ENCODE measurements at places on chromosomes 1 and 21.

DNA sequence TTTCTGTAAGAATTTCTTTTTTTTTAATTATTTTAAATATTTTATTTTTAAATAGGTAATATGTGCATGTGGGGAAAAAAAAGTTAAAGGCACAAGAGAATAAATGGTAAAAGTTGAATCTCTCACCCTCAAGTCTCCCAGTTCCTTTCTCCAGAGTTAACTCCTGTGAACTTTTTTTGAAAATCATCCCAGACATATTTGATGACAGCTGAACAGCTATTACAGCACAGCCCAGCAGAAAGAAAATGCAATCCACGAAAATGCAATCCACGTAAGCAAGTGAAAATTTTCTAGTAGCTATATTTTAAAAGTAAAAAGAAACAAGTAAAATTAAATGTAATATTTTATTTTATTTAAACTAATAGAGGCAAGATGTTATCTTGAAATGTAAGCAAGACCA lies 310.0 kb upstream of the RUNX1 start:
- DNase-seq, result no peak

- DNase-seq, result no peak
Measured at GRCh38 chr1:221718381-221719277, 23.3 kb downstream of the DUSP10 start.

GRCh38 chr1:8010080-8010664 lies 15.9 kb downstream of the ERRFI1 start:
- no peak for DNase-seq

- no peak for DNase-seq
Measured at GRCh38 chr21:41074396-41075184, 93.4 kb upstream of the BACE2 start.

- no peak for DNase-seq
Measured at GRCh38 chr21:29454179-29454578, 155.5 kb downstream of the BACH1 start.

DNA sequence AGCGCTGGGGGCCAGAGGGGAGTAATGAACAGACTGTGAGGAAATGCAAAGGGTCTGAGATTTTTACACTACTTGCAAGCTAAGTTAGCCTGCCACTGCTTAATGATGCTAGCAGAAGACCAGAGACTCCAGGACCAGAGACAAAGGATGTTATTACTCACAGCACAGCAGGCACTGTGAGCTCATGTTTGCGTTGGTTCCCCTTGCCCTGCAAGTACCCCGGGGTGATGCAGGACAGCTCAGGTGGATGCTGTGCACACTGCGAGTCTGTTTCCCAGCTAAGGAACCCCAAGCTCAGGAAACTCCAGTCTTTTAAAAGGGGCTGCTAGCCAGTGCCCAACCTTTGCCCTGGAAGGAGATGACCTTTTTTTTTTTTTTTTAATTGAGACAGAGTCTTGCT lies 1.2 kb downstream of the FHAD1 start:
- no peak for DNase-seq

GRCh38 chr1:221837896-221838295 lies 96.0 kb upstream of the DUSP10 start:
- DNase-seq, result no peak

DNA sequence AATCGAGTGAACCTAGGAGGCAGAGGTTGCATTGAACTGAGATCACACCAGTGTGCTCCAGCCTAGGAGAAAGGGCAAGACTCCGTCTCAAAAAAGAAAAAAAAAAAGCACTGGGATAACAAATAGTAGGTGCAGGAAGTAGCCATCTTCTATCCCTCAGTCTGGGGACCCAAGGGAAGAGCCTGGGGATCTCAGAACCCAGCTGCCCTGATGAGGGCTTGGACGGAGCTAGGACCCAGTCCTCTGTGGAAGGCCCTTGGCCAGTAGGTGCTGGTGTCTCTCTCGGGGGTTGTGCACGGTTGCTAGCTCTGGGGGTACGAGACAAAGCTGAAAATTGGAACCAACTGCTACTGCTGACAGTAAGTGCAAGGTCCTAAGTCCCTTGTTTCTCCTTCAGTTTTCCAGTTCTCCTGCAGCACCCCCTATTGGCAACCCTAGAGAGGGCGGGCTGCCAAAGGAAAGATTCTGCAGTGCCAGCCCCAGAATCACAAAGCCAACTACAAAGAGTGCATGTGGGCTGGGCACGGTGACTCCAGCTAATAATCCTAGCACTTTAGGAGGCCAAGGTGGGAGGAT lies 57.6 kb upstream of the KIF1B start:
- DNase-seq, result peak; percentile 88

GRCh38 chr1:231855926-231856325 lies 229.3 kb downstream of the DISC1 start:
- DNase-seq, result no peak

DNA sequence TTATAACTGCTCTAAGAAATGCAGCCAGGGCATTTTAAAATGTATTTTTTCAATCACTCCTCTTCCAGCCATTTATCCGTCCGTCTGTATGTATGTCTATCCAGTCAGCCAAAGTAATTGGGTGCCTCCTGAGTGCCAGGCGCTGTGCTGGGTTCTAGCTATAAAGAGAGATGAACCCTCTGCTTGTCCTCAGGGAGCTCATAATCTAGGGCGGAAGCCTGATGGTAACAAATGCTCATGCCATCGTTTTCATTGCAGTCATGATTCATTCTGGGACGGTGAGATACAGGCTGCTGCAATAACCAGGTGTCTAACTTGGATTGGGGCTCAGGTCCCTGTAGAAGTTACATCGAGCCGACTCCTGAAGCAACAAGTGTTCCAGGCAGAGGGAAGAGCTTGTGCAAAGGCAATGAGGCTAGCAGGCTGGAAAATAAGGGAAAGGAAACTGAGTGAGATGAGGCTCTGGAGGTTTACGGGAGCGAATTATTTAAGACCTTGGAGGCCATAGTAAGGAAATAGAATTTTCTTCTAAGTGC lies 11.6 kb downstream of the IFI6 start:
- DNase-seq, result no peak

GRCh38 chr1:117286145-117286544 lies 75.4 kb upstream of the VTCN1 start:
- no peak for DNase-seq

GRCh38 chr1:218852527-218852926 lies 321.2 kb upstream of the LYPLAL1 start:
- DNase-seq, result no peak

GRCh38 chr1:98232678-98233077 lies 311.8 kb upstream of the DPYD start:
- DNase-seq, result no peak

GRCh38 chr1:151062741-151063371 lies 2.7 kb downstream of the MLLT11 start:
- DNase-seq, result peak; percentile 52

- DNase-seq, result no peak
Measured at GRCh38 chr1:8810987-8811386, 6.5 kb downstream of the RERE start.

DNA sequence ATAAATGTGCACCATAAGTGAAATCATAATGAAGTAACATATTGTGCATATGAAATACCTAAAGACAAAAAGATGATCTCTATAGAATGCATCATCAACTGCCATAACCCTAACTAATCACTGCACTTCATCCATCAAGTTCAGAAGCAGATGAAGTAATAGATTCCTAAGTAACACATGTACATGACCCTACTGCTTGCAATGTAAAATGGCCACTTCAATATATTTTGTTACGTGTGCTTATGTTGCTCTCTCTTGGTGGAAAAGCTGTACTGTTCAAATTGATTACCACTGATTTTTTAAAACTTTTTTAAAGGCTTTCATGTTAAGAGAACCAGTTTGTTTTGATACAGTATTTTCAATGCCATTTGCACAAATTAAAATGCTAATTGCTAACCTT lies 141.8 kb downstream of the TTLL7 start:
- DNase-seq, result no peak

DNA sequence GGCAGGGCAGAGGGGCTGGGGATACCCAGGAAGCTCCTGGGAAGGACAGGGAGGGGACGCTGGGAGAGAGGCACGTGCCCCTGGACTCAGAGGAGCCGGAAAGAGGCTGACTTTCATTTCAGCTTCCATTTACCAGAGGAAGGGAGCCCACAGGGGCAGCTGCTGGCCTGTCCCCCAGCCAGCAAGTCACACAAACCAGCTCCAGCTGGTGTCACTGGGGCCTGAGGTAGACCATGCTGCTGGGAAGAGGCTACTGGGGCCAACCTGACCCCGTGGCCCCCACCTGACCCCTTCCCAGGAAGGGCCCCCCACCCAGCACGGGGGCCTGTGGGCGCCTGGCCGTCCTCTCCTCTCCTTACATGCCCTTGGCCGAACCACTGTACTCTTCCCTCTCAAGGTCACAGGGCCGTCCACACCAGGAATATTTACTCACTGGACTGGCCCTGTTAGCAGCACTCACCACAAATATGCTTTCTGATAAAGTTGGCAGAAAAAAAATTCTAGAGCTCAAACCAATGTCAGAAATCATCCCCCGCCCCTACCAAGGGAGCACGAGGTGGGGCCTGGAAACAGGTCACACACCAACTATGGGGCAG lies 110.5 kb downstream of the CASZ1 start:
- no peak for DNase-seq

GRCh38 chr1:174939775-174940545 lies 59.8 kb upstream of the CACYBP start:
- DNase-seq, result no peak

- DNase-seq, result no peak
Measured at GRCh38 chr21:43812139-43812821, 22.9 kb downstream of the RRP1 start.

DNA sequence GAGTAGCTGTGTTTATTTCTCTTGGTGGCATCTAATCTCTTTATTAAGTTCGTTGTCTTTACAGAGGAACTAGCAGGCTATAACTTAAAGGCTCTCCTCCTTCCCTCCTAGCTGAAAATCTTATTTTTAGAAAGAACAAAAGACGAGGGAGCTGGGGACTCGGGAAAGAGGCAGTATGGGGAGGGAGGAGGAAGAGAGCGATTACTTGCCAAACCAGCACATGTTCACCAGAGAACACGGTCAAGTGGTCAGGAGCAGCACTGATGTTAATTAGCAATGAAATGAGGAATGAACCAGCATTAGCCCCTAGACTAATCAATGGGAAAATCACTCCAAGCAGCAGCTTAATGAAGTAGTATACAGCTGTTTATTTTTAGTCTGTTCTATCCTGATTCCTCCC lies 171.3 kb upstream of the ESRRG start:
- no peak for DNase-seq

DNA sequence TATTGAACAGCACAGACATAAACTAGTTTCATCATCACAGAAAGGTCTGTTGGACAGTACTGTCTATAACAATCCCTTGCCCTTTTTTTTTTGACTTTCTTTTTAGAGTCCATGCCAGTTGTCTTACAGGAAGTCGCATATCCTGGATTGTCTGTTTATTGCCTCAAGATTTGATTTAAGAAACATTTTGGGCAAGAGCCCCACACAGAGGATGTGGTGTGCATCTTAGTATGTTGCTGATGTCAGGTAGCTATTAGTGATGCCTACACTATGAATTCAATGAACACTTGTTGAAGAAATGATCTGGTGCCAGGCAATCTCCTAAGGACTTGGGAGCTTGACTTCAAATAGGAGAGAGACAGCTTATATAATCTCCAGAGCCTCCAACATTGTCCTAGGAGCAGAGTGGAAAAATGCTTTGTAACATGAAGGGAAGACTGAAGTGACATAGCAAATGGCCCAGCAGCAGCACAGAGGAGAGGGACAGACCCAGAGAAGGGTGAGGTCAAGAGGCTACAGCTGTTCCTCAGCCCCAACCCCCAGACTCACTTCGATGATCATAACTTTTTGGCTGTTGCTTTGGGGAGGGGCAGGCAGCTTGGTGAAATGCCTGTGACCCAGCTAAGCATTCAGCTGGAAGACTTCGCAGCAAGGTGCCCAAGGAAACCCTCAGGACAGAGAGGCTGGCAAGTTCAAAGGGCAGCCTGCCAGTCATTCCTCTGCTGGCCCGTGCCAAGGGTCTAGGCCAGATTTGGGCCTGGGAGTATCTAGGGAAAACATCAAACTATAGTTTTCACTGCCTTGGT lies 7.5 kb upstream of the RAB29 start:
- no peak for DNase-seq

- DNase-seq, result no peak
Measured at GRCh38 chr1:229243638-229244037, 27.3 kb upstream of the RAB4A start.

DNA sequence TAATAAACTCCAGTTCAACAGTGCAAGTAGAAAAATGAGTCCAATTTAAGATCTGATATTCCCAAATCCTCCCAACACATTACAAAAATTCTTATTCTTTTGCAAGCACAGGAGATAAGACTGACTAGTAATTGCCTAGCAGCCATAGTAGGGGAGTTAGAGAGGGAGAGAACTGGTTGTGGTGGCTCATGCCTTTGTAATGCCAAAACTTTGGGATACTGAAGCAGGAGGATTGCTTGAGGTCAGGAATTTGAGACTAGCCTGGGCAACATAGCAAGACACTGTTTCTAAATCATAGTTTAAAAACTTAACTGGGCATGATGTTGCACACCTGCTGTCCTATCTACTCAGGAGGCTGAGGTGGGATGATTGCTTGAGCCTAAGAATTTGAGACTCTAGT lies 26.7 kb upstream of the PAPPA2 start:
- no peak for DNase-seq

DNA sequence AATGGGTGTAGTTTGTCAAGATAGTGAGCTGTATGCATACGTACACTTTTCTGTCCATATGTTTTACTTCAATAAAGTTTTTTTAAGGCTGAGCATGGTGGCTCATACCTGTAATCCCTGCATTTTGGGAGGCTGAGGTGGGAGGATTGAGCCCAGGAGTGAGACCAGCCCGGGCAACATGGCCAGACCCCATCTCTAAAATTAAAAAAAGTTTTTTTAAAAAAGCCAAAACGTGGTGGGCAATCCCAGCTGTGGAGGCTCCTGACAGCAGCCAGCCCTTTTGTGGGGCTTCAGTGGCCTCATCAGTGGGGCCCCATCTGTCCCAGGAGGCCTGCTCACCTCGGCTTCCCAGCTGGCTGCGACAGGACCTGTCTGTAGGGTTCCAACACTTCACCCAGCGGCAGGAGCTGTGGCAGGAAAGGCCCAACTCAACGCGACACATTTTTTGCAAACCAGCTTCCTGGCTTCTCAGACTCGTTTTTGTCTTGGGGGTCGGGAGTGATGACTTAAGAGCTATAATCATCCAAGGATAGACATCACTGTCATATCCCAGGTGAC lies 56.9 kb upstream of the LBR start:
- DNase-seq, result no peak

GRCh38 chr1:24418898-24419628 lies 3.5 kb downstream of the NIPAL3 start:
- DNase-seq, result peak; percentile 46

DNA sequence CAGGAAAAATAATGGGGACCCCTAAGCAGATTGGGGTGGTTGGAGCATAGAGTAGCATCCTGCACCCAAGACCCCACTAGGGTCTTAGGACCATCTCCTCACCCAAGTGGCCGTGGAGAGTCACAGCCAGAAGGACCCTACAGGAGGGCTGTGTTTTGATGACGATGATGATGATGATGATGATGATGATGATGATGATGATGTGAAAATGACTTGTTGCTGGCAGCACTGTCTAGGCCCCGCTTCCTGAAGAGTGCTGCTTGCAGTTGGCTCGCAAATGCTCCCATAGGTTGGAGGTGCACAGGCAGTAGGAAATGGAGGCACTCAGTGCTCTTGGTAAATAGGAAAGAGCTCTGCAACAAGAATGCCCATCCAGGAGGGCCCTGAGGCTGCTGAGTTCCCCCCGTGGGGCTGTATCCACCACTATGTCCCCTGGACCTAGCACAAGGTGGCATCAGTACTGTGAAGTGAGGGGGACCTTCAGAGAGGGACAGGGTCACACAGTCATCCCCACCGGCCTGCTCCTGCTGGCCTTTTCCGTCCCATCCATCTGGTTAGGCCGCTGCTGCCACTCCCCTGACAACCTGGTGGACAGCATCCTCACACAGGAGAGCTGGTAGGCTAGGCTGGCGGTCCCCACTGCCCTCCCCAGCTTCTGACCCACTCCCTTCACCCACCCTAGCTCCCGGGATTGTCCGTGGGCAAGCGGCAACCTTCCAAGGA lies 139.6 kb downstream of the FOXD2 start:
- DNase-seq, result no peak

All from head of caudate nucleus (tissue), 42 donors.